ENCODE measurements at places on chromosomes 2 and 18.

- DNase-seq = no peak
These were observed 26.1 kb downstream of the KIF5C start for GRCh38 chr2:148901142-148901541.

- no peak for DNase-seq
These were observed 69.9 kb downstream of the PRELID3A start for GRCh38 chr18:12477606-12478005.

DNA sequence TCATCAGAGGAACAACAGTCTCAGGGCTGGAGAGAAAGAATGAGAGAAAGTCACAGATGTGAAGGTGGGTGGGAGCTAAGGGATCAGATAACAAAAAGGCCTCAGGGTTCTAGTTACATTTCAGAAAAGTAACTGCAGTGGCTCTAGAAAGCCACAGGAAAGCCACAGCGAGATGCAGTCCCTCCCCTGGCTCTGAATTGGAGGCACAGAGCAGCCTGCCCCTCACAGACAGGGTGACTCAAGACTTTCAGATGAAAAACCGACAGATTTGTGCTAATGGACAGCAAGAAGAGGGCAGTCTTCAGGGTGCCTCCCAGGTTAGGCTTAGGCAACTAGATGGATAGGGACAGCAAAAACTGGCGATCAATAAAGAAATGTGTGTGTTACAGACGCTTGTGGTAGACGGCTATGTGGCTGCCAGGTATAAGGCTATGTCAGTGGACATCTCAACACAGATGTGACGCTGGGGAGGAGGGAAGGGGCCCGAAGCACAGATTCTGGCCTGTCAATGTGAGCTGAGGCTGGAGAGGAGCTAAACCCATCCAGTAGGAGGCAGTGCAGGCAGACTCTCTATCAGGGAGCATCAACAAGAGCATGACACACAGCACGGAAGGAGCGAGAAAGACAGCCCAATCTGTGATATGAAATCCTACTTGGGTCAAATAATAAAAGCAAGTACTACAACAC lies 26.2 kb downstream of the UNC50 start:
- DNase-seq = no peak

- no peak for DNase-seq
These were observed 31.2 kb downstream of the VSNL1 start for GRCh38 chr2:17571681-17572080.

Measured in renal cortical epithelial cell (primary cell).